Skeletal muscle cell (primary cell): ENCODE measurements at places on chromosomes 2 and 18.

GRCh38 chr18:6561420-6561861, 146.7 kb upstream of the L3MBTL4 start:
- DNase-seq, result peak; percentile 19

DNA sequence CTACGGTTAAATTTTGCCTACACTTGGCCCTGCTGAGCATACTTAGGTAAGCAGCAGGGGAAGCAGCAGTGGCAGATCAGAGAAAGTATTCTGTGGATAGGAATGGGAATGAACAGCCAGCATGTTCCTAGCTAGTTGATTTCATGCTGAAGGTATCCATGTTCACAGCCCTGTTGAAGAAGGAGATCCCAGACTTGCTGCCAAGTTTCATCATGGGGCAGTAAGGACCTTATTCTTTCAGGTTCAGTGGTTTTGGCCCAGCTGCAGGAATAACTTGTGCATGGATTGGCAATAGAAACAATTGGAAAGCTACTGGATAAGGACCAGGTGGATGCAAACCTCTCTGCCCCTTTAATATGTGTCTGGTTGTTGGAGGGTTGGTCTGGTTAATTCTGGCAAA, 98.2 kb upstream of the TMEM178A start:
- peak; percentile 58 for DNase-seq

DNA sequence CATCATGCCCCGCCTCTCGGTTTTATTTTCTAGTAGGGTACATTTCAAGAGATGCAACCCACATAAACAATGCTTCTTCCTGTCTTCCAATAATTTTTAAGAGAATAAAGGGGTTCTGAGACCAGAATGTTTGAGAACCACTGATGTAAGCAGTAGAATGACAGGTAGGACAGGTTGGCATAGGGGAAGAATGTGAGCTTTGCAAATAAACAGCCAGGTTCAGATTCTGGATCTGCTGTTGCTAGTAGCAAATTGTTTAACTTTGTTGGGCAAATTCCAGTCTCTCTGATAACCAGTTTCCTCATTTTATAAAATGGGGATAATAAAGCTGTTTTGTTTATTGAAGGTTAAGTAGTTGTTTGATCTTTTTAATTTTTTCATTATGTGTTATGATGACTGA, 32.8 kb downstream of the SOCS6 start:
- DNase-seq, result no peak

DNA sequence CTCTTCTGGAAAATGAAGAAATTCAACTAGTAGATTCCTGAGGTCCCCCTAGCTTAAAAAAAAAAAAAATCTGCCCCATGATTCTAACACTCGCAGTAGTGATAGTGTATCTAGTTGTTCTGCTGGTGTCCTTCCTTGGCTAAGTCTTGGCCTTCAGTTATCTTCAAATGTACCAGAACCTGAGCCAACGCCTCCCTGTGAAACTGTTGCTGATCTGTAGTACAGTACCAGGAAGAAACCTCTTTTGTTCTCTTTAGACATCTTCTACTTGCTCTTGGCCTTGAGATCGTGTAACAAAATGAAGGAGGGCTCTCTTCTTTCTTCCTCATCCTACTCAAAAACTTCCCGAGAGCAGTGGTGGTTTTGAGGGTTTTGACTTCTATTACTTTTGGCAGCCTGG, 31.0 kb downstream of the PLEK start:
- no peak for DNase-seq

DNA sequence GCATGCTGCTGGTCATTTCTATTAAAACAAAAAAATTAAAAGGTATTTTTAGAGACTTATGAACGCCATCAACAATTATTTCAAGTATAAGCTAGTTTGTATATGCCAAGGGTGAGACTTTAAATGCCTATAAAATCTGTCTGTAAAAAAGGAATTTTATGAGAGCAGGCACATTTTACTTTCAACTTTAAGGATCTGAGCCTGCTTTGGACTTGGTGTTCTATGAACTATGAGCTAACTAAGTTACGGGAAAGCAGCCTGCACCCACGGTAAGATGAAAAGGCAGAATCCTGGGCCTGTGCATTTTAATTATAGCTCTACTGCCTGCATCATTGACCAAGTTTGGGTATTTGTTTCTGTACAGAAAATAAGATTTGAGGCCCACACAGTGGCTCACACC, 95.4 kb downstream of the PLEKHM3 start:
- no peak for DNase-seq

DNA sequence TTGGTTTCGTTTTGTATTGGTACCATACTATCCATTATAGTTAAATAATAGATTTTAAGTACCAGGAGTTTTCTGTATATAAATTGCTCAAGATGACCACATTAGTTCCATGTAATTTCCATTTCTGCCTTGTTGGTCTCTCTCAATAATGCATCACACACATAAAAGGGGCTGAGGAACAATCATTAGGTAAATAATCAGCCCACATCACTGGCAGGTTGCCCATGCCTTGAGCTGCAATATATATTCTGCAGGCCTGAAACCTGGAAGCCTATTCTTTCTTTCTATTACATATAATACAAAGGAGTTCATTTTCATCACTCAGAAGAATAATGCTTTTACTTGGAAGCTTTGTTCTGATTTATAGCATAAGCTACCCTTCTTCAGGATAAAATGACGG, 616.1 kb upstream of the PKDCC start:
- DNase-seq, result no peak

DNA sequence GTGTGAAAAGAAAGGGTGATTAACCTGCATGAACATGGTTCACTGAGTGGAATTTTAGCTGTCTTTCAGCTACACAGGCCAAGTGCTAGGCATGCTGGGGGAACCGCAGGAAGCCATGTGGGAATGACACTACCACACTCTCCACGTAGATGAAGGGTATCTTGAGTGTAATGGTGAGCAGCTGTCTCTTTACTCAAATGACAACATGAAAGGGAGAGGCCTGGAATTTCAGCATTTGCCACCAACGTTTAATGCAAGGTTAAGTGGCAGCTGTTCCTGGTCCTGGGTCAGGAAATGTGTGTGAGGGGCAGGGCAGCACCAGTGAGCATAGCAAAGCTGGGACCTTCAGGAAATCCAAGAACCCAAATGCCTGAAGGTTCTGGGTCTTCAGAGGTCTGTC, 588.4 kb downstream of the SLC4A3 start:
- no peak for DNase-seq

- no peak for DNase-seq
Observed at GRCh38 chr2:71879509-71880184, 268.0 kb downstream of the CYP26B1 start.

DNA sequence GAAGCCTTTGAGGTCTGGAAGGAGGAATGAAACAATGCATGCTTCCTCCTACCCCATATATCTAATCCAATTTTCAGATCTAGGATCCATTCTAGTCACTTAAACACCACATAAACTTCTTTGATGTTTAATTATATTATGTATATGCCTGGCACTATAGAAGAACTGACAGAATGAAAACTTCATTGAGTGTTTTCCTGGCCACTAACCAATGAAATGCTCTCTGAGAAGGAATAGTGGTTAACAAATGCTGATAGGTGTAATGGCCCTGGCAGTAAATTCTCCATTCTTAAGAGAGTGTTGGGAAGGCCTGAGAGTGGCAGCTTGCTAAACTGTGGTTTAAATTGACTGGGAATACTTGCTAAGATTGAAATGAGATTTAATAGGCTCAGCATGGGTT, 710.0 kb downstream of the LRRTM4 start:
- DNase-seq, result no peak

- DNase-seq, result no peak
Observed at GRCh38 chr2:172993139-172993538, 82.5 kb upstream of the MAP3K20 start.
